ENCODE measurements at places on chromosomes 13 and 19. TPM values are rescaled to one million over a fixed set of nuclear protein-coding genes. Genes with fewer than 3 reads are reported as not detected.

ZSCAN22 gene
- total RNA-seq, result 3.3 TPM

SIGLEC8 gene
- not detected for total RNA-seq

- no peak for DNase-seq
Measured at GRCh38 chr19:31418055-31418454, 68.8 kb upstream of the TSHZ3 start.

GRCh38 chr13:20192158-20192835, 441 bp downstream of the GJB2 start:
- DNase-seq, result peak; percentile 22

GRCh38 chr13:41402691-41403511, 54.4 kb upstream of the RGCC start:
- DNase-seq, result no peak

GRCh38 chr13:45846681-45847080, 4.9 kb downstream of the SIAH3 start:
- no peak for DNase-seq

POU4F1 gene
- 0.17 TPM for total RNA-seq

- DNase-seq, result no peak
Measured at GRCh38 chr19:50430888-50431342, 1.8 kb upstream of the MYBPC2 start.

- no peak for DNase-seq
Measured at GRCh38 chr13:107376341-107377125, 808.6 kb upstream of the ARGLU1 start.

PTGIR gene
- total RNA-seq, result 24.6 TPM

DNA sequence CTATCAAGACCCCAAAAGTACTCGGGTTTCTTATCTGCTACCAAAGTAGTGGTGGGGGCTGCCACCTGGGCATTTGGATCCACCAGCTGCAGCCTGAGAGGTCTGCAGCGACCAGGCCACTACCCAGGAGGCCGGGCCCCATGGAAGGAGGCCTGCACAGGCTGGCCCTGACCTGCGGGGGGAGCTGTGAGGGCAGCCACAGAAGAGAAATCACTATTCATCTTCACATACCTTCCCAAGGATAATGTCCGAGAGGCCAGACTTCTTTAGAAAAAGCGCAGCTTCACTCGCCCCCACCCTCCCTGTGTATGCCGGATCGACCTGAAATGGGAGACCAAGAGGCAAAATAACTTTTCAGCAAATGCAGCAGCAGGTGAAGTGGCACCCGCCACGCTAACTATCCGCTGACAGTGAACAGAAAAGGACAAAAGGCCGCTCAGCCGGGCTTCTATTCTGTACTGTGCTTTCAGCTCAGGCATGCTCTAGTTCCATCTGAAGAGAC, 30.1 kb downstream of the EPS15L1 start:
- DNase-seq, result peak; percentile 49

NLRP4 gene
- total RNA-seq, result not detected

DNA sequence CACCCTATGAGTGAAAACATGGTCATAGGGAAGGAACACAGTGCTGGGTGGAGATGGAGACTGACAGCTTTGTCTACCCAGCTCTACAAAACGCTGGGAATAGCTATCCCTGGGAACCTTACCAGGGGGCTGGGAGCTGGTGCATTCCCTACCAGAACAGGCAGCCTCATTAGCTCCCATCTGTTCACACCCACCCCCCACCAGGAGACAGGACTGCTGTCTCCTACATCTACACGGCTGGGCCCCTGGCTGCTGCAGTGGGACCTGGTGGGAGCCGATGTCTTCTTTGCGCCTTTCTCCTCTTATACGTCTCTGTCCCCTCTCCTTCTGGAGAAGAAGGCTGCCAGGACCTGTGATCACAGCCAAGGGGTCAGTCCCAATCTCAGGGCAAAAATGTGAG, 90.8 kb downstream of the UQCRFS1 start:
- no peak for DNase-seq

ZNF177 gene
- 0.43 TPM for total RNA-seq

DNA sequence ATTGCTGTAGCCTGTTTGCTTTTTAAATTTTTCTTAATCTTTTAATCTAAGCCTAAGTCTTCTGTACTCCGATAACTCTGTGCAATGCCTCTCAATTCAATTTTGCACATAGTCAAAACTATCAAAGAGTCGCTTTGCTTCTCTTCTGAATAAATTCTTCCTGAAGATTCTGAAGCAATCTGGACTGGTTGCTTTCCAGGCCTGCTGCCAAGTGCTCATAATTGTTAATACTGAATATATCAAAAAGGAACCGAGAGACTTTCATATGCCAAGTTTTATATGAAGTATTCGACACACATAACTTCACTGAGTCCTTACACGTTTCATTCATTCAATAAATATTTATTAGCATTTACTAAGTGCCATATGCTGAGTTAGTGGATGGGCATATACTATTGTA, 91.3 kb downstream of the EDNRB start:
- no peak for DNase-seq

CYP4F2 gene
- not detected for total RNA-seq

GRCh38 chr19:6590258-6590826, 608 bp downstream of the CD70 start:
- peak; percentile 35 for DNase-seq

URAD gene
- total RNA-seq, result not detected

GGACT gene
- total RNA-seq, result 7.0 TPM

GRCh38 chr19:49954933-49955332, 6.0 kb downstream of the SIGLEC11 start:
- DNase-seq, result no peak
